ENCODE measurements at places on chromosomes 1 and 21.
A peak's percentile ranks its signal among the peaks of the same experiment; 100 is the strongest.

- no peak for DNase-seq
These were observed 61.7 kb upstream of the GJA8 start for GRCh38 chr1:147840909-147841308.

- DNase-seq, result peak; percentile 37
These were observed 824 bp upstream of the IFI44L start for GRCh38 chr1:78619446-78619802.

- no peak for DNase-seq
These were observed 6.2 kb downstream of the TNFRSF18 start for GRCh38 chr1:1199961-1200875.

DNA sequence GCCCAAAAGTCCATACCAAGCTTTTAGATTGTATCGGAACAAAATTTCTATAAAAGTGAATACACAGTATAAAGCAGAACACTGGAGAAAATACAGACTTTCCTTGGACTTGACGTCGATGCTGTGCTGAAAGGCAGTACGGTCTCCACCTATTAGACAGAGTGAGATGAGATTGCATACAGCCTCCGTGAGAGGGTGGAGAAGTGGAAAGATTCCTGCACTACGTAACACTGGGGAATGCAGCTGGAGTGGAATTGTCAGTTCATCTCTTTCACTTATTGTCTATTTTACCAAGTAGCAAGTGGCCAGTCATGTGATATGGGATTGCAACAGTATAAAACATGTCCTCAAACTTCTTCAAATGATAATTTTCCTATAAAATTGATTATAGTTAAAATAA, 209.5 kb downstream of the ZP4 start:
- DNase-seq, result no peak

DNA sequence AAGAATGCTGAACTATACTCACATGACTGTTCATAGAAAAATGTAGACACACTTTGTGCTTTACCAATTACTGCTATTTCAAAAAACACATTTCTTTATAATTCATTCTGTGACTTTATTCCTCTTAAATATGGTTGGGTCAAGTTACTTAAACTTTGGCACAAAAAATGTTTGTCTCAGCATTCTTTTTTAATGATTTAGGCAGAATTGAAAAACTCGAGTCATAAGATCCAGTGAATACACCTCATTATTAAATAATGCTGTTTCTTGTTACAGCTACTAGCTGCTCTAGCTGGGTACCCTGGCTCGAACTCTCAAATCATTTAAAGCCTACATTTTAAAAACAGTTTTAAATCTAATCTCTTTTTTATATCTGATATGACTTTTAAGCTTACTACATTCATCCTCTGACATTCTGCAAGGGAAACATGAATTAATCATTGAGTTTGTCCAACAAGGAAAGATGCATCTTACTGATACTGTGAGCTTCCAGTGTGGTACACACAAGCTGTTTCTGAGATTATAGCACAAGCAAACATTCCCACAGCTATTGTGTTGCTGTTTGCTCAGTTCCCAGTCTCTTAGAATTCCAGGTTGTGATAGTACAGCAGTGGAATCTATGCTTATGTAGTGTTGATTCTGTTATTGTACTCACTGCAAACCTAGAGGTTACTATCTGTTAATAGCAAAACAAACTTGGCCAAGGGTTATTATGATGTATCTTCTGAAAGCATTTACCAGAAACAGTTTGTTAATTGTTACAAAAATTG, 746.5 kb downstream of the USP25 start:
- no peak for DNase-seq

GRCh38 chr1:88877382-88877825, 14.0 kb downstream of the GTF2B start:
- DNase-seq, result no peak

- DNase-seq, result peak; percentile 53
These were observed 86.1 kb downstream of the FASLG start for GRCh38 chr1:172745014-172745413.

DNA sequence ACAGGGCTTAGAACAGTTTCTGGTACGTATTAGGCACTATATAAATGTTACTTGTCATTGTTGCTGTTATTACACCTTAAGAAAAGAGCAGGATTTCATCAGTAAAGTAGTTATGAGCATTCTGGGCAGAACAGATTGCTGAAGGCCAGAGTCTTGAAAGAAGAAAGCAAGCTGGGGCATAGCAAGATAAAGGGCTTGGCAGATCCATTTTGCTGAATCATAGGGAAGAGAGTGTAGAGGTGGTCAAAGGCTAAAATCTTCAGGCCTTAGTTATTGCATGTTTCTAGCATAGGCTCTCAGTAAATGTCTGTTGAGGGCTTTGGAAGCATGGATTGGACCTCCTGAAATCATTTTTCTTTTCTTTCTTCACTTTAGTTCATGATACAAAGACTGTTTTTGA, 67.5 kb downstream of the PLA2G4A start:
- DNase-seq, result no peak

DNA sequence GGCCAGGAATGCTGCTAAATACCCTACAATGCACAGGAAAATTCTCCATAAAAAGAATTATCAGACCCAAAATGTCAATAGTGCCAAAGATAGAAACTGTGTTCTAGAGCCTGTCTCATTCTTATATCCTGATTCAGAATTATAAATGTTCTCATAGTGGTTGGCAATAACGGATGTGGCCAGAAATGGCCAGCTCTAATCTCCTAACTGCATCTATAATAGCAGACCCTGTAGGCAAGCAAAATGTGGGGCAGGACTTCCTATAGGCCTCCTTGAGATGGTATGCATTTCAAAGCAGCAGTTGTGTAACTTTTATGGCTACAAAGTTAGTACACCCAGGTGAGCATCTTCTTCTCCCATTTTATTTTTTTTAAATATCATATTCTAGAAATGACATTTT, 95.9 kb upstream of the SGIP1 start:
- DNase-seq, result no peak

DNA sequence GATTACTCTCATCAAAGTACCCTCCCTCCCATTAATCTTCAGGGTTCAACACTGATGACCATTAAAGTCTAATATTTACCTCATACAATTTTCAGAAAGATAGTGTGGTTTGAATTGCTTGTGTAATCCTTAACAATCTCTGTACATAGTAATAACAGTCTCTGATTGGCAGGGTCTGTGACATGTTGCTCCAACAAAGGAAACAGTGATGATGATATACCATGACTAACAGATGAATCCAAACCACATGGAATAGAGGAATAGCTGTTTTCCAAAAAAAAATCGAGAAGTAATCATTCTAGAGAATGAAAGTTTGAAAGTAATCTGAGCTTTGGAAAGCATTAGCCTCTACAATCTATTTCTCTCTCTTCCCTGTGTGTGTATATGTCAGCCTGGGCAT, 610.1 kb upstream of the NEGR1 start:
- no peak for DNase-seq

- DNase-seq, result no peak
These were observed 8.3 kb downstream of the ATAD3B start for GRCh38 chr1:1479547-1480487.

- DNase-seq, result no peak
These were observed 25.7 kb upstream of the PDE9A start for GRCh38 chr21:42627527-42628289.

DNA sequence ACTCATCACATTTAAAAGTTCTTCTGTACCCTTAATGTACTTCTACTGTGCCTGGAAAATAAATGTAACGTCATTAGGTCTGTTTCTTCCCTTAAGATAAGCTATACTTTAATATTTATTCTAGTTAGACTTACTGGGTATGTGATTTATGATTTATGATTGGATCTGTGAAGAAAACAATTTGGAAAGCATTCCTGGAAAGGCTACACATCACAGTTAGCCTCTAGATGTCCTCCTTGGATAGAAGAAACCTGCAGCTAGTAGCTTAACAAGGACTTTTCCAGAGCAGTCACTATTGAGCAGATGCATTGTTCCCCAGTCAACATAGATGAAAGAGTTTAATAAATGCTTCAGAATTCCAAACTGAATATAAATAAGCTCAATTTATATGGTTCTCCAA, 22.2 kb upstream of the ABL2 start:
- peak; percentile 39 for DNase-seq

GRCh38 chr1:5140136-5140535, 485.7 kb downstream of the AJAP1 start:
- no peak for DNase-seq

DNA sequence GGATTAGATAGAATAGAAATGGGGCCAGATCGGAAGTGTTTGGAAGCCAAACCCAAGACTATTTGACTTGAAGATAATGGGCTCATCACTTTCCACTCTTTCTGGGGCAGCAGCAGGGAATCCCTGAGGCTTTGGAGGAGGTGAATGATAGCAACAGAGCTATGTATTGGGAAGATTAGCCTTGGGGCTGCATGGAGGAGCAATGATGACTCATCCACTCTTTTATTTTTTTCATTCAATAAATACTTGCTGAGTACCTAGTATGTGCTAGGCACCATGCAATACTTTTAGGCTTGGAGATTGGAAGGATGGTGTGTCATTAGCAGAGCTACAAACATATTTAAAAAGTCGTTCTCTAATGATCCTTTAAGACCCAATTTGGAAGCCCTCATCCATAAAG, 166.9 kb upstream of the FOXD3 start:
- no peak for DNase-seq

DNA sequence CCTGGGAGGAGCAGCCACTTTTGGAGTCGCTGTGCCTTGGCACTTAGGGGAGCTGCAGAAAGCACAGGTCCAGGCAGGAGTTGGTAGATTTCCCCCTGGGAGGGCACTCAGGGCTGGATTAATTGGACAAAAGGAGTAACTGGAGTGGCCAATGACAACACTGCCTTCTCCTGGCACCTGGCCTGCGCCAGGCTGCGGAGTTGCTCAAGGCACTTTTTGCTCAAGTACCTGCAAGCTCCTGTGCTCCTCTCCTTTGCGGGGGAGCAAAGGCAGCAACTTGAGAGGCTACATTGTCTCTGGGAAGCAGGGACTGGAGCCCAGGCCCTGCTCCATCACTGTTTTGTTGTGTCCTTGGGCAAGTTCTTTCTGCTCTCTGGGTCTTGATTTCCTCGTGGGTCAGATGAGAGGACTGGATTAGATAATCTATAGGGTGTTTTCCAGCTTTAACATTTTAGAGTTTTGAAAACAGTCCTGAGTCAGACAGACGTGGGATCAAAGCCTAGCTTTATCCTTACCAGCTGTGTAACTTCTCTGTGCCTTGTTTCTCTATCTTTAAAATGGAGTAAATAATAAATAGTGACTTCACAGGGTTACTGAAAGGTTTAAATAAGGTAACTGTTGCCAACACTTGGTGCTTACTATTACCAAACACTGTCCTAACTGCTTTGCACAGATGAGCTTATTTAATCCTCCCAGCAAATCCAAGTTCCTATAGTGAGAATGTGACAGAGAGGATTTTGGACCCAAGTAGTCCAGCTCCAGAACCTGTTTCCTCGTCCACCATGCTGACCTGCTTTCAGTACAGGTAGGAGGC, 18.0 kb upstream of the GRHL3 start:
- no peak for DNase-seq

GRCh38 chr1:169105434-169106094, 926 bp upstream of the ATP1B1 start:
- no peak for DNase-seq

DNA sequence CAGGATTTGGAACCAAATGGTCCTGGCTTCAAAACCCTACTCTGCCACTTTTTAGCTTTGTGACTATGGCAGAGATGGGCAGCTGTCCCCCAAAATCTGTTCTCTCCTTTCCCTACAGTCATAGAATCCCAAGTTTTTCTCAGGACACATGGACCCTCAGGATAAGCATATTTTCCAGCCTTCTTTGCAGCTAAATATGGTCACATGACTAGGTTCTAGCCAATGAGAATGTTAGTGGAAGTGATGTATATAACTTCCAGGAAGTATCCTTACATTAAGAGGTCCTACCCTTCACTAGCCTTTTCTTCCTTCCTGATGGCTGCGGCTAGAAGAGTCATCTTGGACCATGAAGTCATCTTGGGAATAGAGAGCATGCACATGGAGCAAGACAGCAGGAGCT, 5.9 kb downstream of the IGSF3 start:
- no peak for DNase-seq

- DNase-seq, result peak; percentile 82
These were observed 6.0 kb upstream of the PITHD1 start for GRCh38 chr1:23772049-23772853.

- DNase-seq, result no peak
These were observed 34.9 kb upstream of the ZC3H12A start for GRCh38 chr1:37439349-37439995.

DNA sequence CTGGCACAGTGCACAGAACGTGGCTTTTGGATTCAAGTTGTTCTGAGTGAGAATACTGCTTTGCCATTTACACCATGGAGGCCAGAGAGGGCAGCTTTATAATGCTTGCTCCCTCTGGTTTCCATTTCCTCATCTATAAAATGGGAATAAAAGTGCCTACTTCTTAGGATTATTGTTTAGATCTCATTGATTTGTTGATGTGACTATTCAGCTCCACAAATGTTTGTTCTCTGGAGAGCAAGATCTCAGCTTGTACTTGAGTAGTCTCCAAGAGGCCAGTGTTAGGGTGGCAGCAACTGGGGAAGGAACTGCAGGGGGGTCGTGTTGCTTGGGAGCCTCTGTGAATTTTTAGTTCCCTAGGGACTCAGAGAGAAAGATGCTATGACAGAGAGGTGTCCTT, 55.2 kb downstream of the YARS1 start:
- no peak for DNase-seq

DNA sequence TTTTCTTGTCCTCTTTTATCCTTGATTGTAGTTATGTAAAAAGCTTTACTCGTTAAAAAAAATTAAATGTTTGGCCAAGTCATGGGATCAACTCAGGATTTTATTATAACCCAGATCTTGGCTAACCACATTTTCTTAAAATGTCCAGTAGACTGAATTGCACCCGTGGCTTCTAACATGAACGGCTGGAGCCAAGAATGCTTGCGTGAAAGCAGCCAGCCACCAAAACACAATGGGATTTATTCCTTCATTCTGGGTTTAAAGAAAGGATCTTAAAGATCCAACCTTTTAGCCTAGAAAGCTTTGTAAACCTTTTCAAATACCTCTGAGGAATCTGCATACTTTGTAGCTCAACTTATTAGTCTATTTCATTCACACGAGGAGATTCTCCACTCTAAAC, 404.4 kb downstream of the USP25 start:
- no peak for DNase-seq

- DNase-seq, result no peak
These were observed 126.8 kb upstream of the KIAA1614 start for GRCh38 chr1:180785887-180786286.

- DNase-seq, result peak; percentile 26
These were observed 853 bp downstream of the USP16 start for GRCh38 chr21:29025328-29025713.

- DNase-seq, result no peak
These were observed 88.0 kb upstream of the ADAR start for GRCh38 chr1:154695985-154696384.

GRCh38 chr1:194487172-194487571, 1300.8 kb upstream of the B3GALT2 start:
- no peak for DNase-seq

- peak; percentile 50 for DNase-seq
These were observed 177.7 kb downstream of the VAV3 start for GRCh38 chr1:107787299-107787698.

GRCh38 chr1:1895456-1896336, 4.8 kb upstream of the GNB1 start:
- DNase-seq, result no peak
